ENCODE measurements at places on chromosomes 7 and 10. TPM values are rescaled to one million over a fixed set of nuclear protein-coding genes. Genes with fewer than 3 reads are reported as not detected.

The DUSP5 gene
- total RNA-seq = 57.5 TPM

The NUTM2D gene
- total RNA-seq = 12.6 TPM

The HPSE2 gene
- total RNA-seq = 2.5 TPM

The ABCC2 gene
- 2.7 TPM for total RNA-seq

The CTBP2 gene
- total RNA-seq = 44.7 TPM

DNA sequence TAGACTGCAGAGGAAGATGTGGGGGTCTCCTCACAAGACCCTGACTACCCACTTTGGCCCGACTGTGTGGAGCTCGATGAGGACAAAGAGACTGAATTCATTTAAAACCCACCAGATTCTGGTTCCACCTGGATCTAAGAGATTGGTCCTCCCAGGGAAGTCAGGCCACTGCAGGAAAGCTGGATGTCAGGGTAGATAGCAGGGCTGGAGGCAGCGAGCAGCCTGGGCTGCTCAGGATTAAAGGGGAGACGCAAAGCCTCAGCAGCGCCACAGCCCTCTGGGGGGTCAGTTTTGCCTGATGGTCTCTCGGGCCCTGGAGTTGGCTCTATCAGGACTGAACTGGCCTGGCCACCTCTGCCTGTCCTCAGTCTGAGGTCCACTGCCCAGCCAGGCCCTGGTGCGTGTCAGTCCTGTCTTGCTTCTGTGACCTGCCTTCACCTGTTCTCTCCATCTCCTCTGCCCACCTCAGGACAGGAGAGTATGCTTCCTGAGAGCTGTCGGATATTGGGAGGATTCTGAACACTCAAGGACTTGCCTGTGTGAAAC lies 12.2 kb upstream of the KLRG2 start:
- no peaks in the 10 kb centered on the region for H3K36me3 ChIP-seq
- H3K4me1 ChIP-seq = no peaks in the 10 kb centered on the region
- H3K27me3 ChIP-seq = no peaks in the 10 kb centered on the region
- DNase-seq = no peak
- H3K27ac ChIP-seq = no peak overlapping the region

- H3K27me3 ChIP-seq = no peaks in the 10 kb centered on the region
- no peak overlapping the region for H3K27ac ChIP-seq
- H3K36me3 ChIP-seq = no peaks in the 10 kb centered on the region
- H3K4me3 ChIP-seq = no peak overlapping the region
Observed at GRCh38 chr7:91239772-91240171, 24.5 kb upstream of the FZD1 start.

GRCh38 chr10:48613016-48613415 lies 8.1 kb upstream of the ARHGAP22 start:
- no peaks in the 10 kb centered on the region for H3K27me3 ChIP-seq
- DNase-seq = no peak
- H3K4me1 ChIP-seq = no peaks in the 10 kb centered on the region

- H3K27me3 ChIP-seq = no peaks in the 10 kb centered on the region
- H3K27ac ChIP-seq = no peak overlapping the region
- H3K36me3 ChIP-seq = no peaks in the 10 kb centered on the region
- DNase-seq = no peak
- H3K4me3 ChIP-seq = no peak overlapping the region
- no peaks in the 10 kb centered on the region for H3K4me1 ChIP-seq
Observed at GRCh38 chr7:57423768-57424167, 26.2 kb upstream of the ZNF716 start.

- H3K36me3 ChIP-seq = no peaks in the 10 kb centered on the region
- no peaks in the 10 kb centered on the region for H3K4me1 ChIP-seq
- DNase-seq = no peak
- no peak overlapping the region for H3K27ac ChIP-seq
- H3K4me3 ChIP-seq = no peak overlapping the region
Observed at GRCh38 chr10:90977855-90978486, 57.1 kb upstream of the ANKRD1 start.

GRCh38 chr7:156222611-156223010 lies 410.3 kb upstream of the SHH start:
- no peak for DNase-seq
- H3K27me3 ChIP-seq = no peaks in the 10 kb centered on the region
- no peak overlapping the region for H3K4me3 ChIP-seq
- no peaks in the 10 kb centered on the region for H3K36me3 ChIP-seq
- H3K27ac ChIP-seq = no peak overlapping the region

GRCh38 chr10:113970641-113971040 lies 73.0 kb upstream of the ADRB1 start:
- H3K27ac ChIP-seq = no peak overlapping the region
- H3K36me3 ChIP-seq = no peaks in the 10 kb centered on the region
- H3K27me3 ChIP-seq = no peaks in the 10 kb centered on the region
- no peaks in the 10 kb centered on the region for H3K4me1 ChIP-seq
- no peak for DNase-seq
- H3K4me3 ChIP-seq = no peak overlapping the region

DNA sequence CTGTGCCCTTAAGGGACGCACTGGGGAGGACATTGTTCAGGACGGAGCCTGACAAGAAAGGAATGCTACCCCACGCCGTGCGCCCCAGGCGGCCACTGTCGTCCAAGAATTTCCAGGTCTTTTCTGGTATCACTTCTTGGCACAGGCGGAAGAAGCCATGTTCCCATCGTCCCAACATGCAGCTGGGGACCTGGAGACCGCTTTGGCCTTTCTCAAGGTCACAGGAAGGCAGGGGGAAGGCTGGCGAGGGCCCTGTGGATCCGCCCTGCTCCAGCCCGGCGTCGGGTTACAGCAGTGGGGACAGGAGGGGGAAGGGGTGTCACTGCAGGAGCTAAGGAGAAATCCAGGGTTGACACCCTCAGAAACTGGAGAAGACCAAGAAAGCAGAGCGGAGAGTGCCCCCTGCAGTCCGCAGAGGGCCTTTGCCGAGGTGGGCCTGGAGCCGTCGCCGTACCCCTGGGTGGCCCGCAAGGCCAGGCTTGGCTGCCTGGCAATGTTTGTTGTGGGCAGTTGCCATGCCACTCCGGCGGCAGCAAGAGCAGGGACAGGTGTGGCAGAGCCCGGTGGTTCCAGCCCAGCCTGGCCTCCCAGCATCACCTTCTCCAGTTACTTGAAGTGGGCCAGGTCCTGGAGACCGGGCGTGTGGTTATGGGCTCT lies 104.1 kb downstream of the LHPP start:
- H3K4me3 ChIP-seq = no peak overlapping the region
- no peaks in the 10 kb centered on the region for H3K36me3 ChIP-seq
- H3K4me1 ChIP-seq = peaks cover 60% of the 10 kb centered on the region
- no peaks in the 10 kb centered on the region for H3K27me3 ChIP-seq
- peak; percentile 79 for DNase-seq

DNA sequence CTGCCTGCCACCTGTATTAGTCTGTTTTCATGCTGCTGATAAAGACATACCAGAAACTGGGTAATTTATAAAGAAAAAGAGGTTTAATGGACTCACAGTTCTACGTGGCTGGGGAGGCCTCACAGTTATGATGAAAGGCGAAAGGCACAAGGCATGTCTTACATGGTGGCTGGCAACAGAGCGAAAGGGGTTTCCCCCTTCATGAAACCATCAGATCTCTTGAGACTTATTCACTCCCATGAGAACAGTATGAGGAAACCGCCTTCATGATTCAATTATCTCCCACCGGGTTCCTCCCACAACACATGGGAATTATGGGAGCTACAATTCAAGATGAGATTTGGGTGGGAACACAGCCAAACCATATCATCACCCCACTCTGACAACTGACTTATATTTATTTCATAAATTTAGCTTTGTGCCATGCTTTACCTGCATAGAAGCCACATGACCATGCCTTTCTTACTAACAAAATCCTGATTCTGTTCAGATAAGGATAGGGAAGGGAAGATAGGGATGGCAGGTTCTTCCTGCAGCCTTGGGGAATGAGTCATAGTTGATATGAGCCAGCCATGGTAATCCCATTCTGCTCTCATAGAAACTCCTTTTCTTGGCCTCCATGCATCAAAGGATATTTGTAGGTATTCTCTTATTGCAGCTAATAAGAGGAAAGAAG lies 191.3 kb upstream of the AGK start:
- H3K4me3 ChIP-seq = no peak overlapping the region
- H3K27ac ChIP-seq = no peak overlapping the region
- DNase-seq = no peak
- no peaks in the 10 kb centered on the region for H3K36me3 ChIP-seq
